ENCODE measurements at places on chromosomes 12 and 14.

DNA sequence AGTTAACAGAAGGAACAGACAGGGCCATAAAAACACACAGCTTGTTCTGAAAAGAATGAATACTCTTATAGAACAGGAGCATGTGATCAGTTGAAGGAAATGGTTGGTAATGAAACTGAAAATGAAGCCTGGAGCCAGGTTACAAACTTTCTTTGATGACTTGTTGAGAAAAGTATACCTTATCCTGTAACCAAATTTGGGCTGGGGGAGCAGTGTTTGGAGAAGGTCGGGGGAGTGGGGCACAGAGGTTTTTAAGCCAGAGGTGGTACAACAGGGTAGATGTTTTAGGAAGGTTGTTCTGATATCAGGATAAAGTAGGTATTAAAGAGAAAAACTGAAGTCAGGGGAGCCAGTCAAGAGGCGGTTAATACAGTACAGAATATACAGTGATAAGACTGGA is 8.2 kb downstream of the GOLT1B start:
- DNase-seq: no peak

DNA sequence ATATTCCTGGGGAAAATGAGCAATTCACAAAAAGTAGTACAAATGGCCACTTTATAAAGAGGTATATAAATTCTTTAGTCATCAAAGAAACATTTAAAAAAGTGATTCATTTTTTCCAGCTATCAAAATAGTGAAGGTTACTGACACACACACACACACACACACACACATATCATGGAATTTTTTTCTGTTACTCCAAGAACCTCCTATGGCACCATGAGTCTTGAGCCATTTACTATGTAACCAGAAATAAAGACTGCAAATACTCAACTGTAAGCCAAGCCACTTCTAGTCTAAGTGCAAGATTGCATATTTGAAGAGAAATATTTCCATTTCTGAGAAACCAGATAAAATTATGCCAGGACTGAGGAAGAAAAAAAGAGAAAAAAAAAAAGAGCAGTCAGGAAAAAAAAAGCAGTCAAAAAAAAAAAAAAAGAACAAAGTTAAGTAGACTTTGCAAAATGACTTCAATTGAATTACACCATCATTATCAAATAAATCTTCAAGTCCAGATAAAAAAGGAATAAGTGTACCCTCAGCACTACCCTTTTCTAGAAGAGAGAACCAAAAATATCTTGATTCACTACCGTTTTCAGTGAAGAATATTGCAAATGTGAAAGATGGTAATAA is 275.7 kb downstream of the DAD1 start:
- peak; percentile 33 for DNase-seq

DNA sequence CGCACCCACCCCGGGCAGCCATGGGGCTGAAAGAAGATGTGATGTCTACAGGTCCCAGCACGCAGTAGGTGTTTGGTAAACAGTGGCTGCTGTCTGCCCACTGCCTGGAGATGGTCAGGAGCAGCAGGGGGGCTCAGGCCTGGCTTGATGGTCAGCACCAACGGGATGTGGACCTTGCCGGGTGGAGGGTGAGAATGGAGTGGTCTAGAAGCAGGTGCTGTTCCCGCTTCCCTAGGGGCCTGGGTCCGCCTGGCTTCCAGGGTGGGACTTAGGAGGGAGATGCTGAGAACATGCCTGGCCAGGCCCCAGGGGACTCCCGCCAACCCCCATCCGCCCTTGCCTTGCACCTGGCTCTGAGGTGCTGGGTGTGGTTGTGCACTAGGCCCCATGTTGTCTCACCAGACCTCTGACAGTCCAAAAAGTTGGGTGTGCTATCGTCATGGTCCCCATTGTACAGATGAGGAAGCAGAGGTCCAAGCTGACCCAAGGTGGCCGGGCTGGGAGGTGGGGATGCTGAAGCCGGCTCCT is 12.9 kb downstream of the FAM222A start:
- no peak for DNase-seq

GRCh38 chr14:22380571-22381407 is 208.2 kb downstream of the DAD1 start:
- DNase-seq: peak; percentile 50

DNA sequence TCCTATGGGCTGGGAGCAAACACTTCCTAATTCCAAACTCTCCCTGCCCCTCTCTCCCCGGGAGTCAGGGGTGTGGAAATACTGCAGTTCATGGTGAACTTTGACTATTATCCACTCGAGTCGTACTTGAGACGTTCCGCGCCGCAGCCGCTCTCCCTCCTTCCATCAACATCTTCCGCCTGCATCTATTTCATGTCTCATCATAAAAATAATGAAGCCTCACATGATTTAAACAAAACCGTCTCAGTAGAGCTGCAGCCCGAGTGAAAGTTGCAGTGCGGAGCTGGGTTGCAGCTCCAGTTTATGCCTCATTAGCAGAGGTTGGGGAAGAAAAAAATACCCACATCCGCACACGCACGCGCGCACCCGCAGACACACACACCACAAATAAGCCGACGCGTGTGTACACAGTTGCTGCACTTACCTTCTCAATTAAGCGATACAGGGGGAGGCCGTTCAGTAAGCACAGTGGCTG is 283 bp downstream of the LMO3 start:
- no peak for DNase-seq

GRCh38 chr12:91984556-91984955 is 161.1 kb downstream of the BTG1 start:
- DNase-seq: peak; percentile 88

DNA sequence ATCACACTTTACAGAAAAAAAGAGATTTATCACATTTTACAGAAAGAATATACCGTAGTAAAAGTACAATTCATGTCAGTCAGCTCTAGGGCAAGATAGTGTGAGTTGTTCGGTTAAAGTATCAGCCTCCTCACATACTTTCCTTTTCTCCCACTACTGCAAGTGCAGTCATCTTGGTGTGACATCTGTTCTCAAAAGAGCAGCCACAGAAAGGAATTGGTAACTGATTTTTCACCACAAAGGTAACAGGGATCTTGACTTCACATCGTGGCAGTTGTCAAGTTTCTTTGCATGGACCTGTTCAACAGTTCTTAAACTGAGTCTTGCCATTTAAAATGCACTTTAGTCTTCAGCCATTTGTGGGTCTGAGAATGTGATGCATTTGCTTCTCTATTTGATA is 5.0 kb upstream of the E2F7 start:
- no peak for DNase-seq

DNA sequence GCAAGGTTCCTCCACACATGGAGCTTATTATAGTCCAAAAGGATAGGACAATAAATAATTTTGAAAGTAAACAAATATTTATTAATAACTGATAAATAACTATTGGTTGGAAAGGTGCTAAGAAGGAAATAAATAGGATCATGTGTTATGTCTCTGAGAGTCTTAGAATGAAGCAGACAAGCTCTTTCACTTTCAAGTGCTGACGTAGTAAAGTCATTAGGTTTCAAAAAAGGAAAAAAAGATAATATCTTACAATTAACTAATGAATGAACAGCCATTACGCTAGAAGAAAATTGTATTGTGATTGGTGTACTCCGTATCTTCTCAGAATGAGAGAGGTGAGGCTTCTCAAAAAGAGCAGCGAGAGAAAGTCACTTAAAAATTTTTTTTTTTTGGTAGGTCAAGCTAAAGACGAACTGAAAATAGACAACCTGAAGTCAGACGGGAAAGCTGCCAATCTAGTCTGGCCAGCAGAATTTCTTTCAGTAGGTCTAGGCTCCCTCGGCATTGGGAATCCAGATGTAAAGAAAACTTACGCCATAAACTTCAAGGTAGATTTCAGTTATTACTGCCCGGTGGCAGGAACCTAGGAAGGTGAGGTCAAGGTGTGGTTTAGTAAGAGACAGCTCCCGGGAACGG is 583 bp upstream of the LEMD3 start:
- no peak for DNase-seq

DNA sequence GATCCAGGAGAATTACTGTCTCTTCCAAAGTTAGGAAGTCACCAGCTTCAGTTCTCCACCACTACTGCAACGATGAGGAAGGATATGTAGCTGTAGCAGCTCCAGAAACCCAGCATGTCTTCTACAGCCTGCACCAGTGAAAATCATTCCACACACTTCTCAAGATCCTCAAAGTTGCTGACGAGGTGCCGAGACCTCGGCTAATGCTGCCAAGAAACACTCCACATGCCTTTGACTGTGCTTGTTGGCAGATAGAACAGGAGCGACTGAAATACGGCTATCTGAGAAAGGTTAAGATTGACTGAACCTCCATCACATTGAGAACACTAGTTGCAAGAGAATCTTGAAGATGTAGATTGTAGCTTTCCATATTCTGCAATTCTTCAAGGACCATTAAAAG is 241.9 kb downstream of the PPFIA2 start:
- DNase-seq: no peak

DNA sequence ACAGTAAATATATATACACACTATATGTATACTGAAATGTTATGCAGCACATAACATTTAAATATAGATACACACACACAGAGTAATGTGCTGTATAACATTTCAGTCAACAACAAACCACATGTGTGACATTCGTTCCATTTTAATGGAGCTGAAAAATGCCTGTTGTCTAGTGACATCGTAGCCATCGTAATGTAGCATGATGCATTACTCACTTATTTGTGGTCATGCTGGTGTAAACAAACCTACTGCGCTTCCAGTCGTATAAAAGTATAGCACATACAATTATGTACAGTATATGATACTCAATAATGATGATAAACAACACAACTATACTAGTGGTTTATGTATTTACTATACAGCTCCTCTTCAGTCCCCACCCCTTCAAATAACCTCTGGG is 119.0 kb upstream of the SLC38A4 start:
- peak; percentile 31 for DNase-seq

GRCh38 chr14:104106471-104106991 is 21.0 kb downstream of the ASPG start:
- no peak for DNase-seq

GRCh38 chr14:75123991-75124390 is 2.9 kb downstream of the NEK9 start:
- peak; percentile 21 for DNase-seq

- DNase-seq: no peak
Measured at GRCh38 chr12:82554529-82554928, 132.2 kb upstream of the TMTC2 start.

- DNase-seq: no peak
Measured at GRCh38 chr12:52148464-52149181, 43.2 kb downstream of the KRT80 start.
